ENCODE measurements at places on chromosomes 4 and X.

DNA sequence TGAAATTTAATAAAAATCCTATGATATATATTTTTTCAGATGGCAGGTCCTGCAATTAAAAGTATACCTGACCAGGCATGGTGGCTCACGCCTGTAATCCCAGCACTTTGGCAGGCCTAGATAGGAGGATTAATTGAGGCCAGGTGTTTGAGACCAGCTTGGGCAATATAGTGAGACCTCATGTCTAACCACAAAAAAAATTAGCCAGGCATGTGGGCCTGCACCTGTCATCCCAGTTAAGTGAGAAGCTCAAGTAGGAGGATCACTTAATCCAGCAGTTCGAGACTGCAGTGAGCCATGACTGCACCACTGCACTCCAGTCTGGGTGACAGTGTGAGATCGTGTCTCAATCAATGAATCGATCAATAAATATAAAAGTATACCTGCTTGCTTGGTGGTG is 2.5 kb downstream of the OCIAD2 start:
- DNase-seq = no peak

GRCh38 chrX:40022421-40022820 is 75.3 kb downstream of the BCOR start:
- DNase-seq = no peak

DNA sequence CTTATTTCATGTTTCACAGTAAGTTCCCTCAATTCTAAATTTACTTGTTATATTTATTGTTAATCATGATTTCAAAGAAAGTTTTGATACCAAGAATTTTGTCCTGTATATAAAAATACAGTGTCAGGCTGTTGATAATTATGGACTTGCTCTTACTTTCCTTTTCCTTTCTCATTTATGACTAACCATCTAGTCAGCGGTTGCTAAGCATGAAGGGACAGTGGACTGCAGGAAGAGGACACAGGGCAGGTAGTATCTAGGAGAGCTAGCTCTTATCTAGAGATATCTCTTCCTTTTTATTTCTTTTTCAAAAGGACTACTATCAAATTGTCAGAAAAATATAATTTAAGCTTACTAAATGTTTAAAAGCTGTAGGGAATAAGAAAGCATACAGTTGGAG is 1.6 kb downstream of the OPRPN start:
- DNase-seq = no peak

- no peak for DNase-seq
These were observed 112.7 kb upstream of the DUSP21 start for GRCh38 chrX:44731160-44731559.

DNA sequence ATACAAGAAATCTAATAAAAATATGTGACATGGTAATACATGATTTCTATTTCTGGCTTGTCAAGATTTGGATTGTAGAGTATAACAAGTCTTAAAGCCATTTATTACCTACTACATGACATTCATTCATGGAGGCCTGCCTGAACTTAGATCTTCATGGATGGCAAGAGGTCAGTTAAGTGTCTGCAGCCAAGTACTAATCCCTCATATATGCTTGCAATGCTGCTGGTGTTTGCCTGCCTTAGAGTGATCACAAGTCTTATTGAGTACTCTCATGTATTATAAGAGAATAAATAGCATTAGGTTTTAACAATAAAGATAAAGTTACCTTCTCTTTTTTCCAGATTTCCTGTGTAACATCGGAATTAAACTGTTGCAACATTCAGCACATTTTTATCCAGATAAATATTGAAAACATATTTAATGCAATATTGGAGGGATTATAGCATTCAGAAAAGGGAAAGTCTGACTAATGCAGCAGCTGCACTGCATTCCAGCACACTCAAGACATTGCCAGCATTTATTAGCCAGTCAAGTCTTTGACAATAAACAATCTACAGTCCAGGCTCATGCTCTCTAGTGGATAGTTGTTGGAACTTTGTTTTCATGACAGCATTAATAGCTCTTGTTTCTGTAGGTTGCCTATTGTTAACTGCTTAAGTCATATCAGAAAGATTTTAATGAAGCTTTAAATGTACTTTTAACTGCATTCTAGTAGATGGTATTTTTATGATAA is 737.1 kb downstream of the FAT4 start:
- no peak for DNase-seq

GRCh38 chr4:142353149-142353738 is 492.9 kb downstream of the INPP4B start:
- DNase-seq = no peak

- DNase-seq = no peak
These were observed 28.7 kb upstream of the ANTXR2 start for GRCh38 chr4:80101792-80102116.

DNA sequence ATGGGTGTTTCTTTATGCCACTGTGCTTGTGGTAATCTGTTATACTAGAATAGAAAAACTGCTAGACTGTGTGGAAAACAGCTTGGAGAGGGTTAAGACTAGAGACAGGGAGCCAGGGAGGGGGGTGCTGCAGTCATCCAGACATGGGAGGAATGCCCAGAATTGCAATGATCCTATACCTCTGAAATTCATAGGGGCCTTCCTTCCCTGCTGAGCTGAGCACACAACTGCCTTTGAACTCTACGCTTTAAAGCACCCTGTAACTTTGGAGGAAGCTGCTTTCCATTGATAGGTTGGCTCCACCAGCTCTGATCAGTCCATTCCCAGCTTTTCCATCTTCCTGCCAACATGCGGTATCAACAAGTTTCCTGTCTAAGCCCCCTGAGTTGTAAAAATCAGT is 155.9 kb upstream of the RASGEF1B start:
- DNase-seq = no peak

- DNase-seq = no peak
These were observed 459.9 kb upstream of the AMOT start for GRCh38 chrX:113300580-113300979.

GRCh38 chrX:16771483-16772398 is 14.5 kb upstream of the TXLNG start:
- DNase-seq = no peak

- DNase-seq = no peak
These were observed 109.8 kb upstream of the ATP6AP2 start for GRCh38 chrX:40470830-40471429.

DNA sequence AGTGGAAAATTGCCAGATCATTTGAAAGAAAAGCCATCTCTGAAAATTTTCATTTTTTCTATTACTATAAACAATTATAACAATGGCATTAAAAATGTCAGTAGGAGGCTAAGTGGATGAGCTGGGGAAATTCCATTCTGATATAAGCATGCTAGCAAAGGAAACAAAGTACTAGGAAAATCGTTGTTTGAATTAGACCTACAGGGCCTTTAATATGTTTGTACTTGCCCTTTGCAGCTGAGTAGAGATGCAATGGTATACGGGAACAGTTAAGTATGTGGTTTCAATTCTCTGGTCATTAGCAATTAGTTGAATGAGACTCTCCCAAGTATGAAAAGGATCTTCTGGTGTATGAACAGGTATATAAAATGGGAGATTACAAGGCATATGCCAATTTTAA is 452.2 kb downstream of the PCDH11X start:
- no peak for DNase-seq

DNA sequence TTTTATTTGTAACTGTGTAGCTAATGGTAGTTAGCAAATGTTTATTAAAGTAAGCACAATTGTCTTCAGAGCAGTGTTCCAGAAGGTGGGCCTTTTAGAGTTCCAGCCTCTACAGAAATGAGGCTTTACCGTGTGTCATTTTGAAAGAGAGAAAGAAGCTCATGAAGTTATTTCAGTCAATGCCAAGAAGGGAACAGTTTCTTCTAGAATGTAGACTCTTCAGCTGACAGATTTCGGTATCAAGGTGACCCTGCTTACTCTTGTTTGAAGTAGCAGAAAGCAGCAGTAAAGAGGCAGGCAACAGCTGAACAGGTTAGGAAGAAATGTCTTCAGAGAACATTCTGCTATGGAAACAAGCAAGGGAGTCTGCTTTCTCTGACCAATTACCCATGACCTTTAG is 93.6 kb downstream of the TASL start:
- no peak for DNase-seq

DNA sequence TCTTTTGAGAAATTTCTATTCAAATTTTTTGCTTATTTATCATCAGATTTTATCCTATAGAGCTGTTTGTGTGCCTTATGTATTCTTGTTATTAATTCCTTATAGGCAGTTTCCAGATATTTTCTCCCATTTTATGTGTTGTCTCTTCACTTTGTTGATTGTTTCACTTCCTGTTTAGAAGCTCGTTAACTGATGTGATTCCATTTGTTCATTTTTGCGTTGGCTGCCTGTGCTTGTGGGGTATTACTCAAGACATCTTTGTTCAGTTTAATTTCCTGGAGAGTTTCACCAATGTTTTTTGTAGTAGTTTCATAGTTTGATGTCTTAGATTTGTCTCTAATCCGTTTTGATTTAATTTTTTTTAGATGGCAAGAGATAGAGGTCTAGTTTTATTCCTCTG is 14.6 kb downstream of the ZNF718 start:
- DNase-seq = no peak

- no peak for DNase-seq
These were observed 190.7 kb upstream of the MID1 start for GRCh38 chrX:10811111-10811510.

DNA sequence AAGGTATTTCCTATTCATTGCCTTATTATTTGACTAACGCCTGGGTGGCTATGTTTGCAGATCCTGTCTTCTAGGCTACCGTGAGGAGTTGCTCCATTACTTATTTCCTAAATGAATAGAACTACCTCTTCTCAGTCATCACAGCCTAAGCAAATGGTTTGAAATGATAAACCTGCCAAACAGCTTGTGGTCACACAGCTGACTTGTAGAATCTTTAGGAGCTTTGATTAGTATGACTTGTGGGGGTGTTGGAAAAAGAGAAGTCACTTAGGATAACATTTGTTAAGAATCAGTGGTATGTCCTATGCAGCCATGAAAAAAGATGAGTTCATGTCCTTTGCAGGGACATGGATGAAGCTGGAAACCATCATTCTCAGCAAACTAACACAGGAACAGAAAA is 169.3 kb downstream of the PPARGC1A start:
- no peak for DNase-seq

- peak; percentile 3 for DNase-seq
These were observed 17.2 kb downstream of the EDNRA start for GRCh38 chr4:147498031-147498660.

GRCh38 chr4:109665783-109666485 is 37.3 kb downstream of the CASP6 start:
- DNase-seq = no peak

- no peak for DNase-seq
These were observed 75.9 kb downstream of the UCHL1 start for GRCh38 chr4:41332510-41333054.

DNA sequence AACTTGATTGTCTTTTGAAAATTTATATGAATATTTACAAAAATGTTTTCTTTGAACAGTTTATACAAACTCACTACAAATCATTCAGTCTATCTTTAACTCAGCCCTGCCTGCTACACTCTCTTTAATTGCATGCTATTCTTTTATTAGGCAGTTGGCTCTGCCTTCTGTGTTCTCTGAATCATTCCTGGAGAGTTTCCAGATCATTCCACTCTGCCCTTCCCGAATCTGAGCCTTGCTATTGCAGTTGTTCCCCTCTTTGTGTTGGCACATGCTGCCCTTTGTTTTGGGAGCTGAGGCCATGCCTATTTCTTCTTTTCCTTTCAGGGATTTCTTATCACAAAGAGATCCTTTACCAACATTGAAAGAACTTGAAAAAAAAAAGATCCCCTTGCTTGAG is 8.7 kb upstream of the TECRL start:
- no peak for DNase-seq

GRCh38 chr4:1170976-1171310 is 1.4 kb downstream of the SPON2 start:
- DNase-seq = no peak

GRCh38 chr4:42678512-42678911 is 21.6 kb upstream of the ATP8A1 start:
- DNase-seq = no peak

GRCh38 chr4:18401425-18401824 is 379.9 kb upstream of the LCORL start:
- no peak for DNase-seq

- no peak for DNase-seq
These were observed 50.1 kb upstream of the PJA1 start for GRCh38 chrX:69215161-69215875.

GRCh38 chr4:100519205-100519604 is 1.4 kb upstream of the EMCN start:
- DNase-seq = no peak

DNA sequence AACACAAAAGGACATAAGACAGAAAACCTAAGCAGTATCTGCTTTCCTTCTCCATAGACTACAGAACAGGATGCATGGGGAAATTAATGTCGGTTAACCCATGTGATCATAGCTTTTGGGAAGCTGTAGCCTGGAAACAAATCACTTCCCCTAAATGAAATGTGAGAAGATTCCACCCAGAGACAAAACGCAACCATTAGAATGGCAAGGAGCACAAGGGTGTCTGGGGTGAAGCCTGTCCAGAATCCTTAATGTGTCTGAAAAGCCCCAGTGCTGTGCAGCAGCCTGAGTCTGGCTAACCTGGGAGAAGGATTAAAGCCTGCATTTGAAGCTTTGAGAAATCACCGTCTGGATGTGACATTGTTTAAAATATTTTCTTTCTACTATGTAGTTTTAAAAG is 213.3 kb downstream of the ANKRD50 start:
- no peak for DNase-seq

- no peak for DNase-seq
These were observed 4.1 kb downstream of the NOA1 start for GRCh38 chr4:56973336-56973735.

GRCh38 chrX:20530406-20530921 is 263.8 kb upstream of the RPS6KA3 start:
- DNase-seq = peak; percentile 54

DNA sequence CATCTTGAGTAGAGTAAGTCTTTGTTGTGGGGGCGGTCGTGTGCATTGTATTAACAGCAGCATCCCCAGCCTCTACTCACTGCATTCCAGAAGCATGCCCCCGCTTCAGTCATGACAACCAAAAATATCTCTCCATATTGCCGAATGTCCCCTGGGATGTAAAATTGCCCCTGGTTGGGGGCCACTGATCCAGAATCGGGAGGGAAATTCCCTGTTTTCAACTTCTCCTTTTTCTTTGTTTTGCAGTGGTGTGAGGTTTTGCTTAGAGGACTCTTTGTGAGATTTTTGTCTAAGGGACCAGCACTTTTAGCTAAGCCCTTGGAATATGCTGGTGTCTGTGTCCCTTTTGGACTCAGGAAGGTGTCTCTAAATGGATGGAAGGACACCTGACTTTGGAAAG is 3.0 kb upstream of the IL13RA1 start:
- no peak for DNase-seq

DNA sequence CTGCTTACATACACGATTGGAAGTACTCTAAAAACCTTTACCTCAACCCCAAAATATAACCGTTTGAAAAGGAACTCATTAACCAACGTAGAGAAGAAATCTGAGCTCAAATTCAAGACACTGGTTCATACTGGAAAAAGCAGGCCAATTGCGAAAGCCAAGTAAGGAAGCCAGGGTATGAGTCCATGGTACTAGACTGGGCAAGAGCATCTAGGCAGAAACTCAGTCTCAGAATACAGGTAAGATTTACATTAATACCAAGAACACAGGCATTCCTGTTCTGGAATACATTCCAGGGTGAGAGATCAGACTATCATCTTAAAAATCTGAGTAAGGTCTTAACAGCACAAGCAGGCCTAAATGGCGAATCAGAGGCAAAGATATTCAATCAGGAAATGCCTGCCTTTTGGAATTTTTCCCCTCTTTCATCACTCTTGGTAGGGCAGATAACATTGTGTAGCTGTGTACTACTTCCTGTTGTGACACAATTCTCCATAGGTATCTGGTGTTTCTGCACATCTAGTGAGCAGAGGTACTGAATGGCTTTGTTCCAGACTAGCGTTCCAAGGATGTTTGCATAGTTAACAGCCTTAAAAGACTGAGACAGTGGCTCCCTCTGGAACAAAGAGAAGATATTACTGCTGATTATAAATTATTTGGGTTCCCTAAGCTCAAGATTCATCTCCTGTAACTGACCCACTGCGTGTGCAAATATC is 311.3 kb downstream of the PCDH19 start:
- no peak for DNase-seq

Data from RPMI8226 (cell line).